ENCODE measurements at places on chromosomes 3 and 15. TPM values are rescaled to one million over a fixed set of nuclear protein-coding genes. Genes with fewer than 3 reads are reported as not detected.
A peak's percentile ranks its signal among the peaks of the same experiment; 100 is the strongest.

The MUC13 gene
- total RNA-seq, result not detected

DNA sequence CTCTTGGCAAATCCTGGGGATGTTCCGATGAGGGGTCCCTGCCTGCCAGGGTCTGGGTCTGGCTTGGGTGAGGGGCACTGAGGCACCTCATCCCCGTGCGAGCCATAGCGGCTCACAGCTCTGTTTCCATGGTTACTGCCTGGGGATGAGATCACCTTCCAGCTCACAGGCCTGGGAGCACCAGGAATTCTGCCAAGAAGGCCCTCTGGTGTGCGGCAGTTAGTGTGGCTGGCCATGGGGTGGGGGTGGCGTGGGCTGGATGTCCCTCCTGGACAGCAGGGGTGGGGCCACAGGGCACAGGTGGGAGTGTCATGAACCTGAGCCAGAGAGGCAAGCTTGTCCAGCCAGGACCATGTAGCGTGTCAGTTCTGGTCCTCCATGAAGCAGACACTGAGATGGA lies 22.1 kb upstream of the PRR23E start:
- no peak overlapping the region for H3K27ac ChIP-seq
- peaks cover 4% of the 10 kb centered on the region for H3K4me1 ChIP-seq
- DNase-seq, result no peak
- no peaks in the 10 kb centered on the region for H3K36me3 ChIP-seq
- no peak overlapping the region for H3K4me3 ChIP-seq

The TMIE gene
- not detected for total RNA-seq

- DNase-seq, result no peak
- no peak overlapping the region for H3K4me3 ChIP-seq
- peaks cover 27% of the 10 kb centered on the region for H3K4me1 ChIP-seq
- H3K27ac ChIP-seq, result no peak overlapping the region
These were observed 3.5 kb upstream of the ACAP2 start for GRCh38 chr3:195446359-195446758.

The PLEKHO2 gene
- 24.7 TPM for total RNA-seq

GRCh38 chr3:30180310-30181177 lies 425.9 kb upstream of the TGFBR2 start:
- no peaks in the 10 kb centered on the region for H3K4me1 ChIP-seq
- no peak overlapping the region for H3K4me3 ChIP-seq
- H3K36me3 ChIP-seq, result no peaks in the 10 kb centered on the region
- H3K27me3 ChIP-seq, result no peaks in the 10 kb centered on the region
- DNase-seq, result no peak
- no peak overlapping the region for H3K27ac ChIP-seq

The CLDN16 gene
- not detected for total RNA-seq

The GABRR3 gene
- total RNA-seq, result not detected

DNA sequence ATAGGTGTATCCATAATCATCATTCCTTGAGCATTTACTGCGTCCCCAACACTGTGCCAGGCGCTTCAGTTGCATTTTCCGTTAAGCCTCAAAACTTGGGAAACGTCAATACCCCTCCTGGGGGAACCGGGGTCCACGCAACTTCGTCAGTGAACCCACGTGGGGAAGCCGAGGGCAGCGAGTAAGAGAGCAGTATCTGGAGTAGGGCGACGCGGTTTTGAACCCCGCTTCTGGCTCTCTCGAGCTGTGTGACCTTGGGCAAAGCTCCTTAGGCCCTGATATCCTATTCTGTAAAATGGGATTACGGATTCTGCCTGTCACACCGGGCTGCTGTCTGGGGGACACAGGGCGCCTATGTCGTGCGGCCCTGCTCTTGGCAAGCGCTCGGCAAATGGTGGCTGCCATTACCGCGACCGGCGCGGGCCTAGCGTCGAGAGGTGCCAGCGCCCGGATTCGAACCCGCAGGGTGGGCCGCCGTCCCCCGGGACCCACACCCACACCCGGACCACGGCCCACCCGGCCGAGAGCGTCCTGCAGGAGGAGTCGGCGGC lies 590 bp downstream of the POLG start:
- no peak for DNase-seq
- peak overlapping the region; percentile 41 for H3K27ac ChIP-seq
- peaks cover 9% of the 10 kb centered on the region for H3K27me3 ChIP-seq
- H3K4me3 ChIP-seq, result peak overlapping the region; percentile 74
- peaks cover 39% of the 10 kb centered on the region for H3K4me1 ChIP-seq

The EFCC1 gene
- 0.13 TPM for total RNA-seq

GRCh38 chr3:25520926-25521559 lies 93.0 kb downstream of the RARB start:
- H3K27me3 ChIP-seq, result no peaks in the 10 kb centered on the region
- no peak overlapping the region for H3K4me3 ChIP-seq
- H3K4me1 ChIP-seq, result no peaks in the 10 kb centered on the region
- no peaks in the 10 kb centered on the region for H3K36me3 ChIP-seq

- H3K27ac ChIP-seq, result no peak overlapping the region
- peaks cover 7% of the 10 kb centered on the region for H3K4me1 ChIP-seq
- no peak for DNase-seq
- no peak overlapping the region for H3K4me3 ChIP-seq
- no peaks in the 10 kb centered on the region for H3K27me3 ChIP-seq
- H3K36me3 ChIP-seq, result peaks cover 5% of the 10 kb centered on the region
These were observed 251.0 kb downstream of the RPLP1 start for GRCh38 chr15:69703532-69704187.

DNA sequence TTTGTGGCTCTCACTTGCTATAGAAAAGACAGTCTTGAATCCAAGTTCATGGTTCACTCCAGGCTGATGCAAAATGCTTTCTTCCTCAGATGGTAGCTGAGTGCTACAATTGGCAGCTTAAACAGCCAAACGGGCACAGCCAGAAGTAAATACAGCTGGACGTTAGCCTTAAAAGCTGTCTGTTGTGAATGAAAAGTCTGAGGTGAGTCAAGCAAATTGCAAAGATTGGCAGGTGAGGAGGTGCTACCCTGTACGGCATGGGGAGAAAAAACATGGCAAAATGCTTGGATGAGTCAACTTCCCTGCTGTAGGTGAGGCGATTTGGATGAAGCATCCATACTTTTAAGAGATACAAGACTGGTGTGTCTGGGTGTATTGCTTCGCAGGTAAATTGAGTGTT lies 40.5 kb downstream of the IL5RA start:
- no peaks in the 10 kb centered on the region for H3K36me3 ChIP-seq
- no peaks in the 10 kb centered on the region for H3K27me3 ChIP-seq
- H3K4me3 ChIP-seq, result no peak overlapping the region

GRCh38 chr3:59247402-59247841 lies 197.6 kb upstream of the CFAP20DC start:
- H3K4me1 ChIP-seq, result peaks cover 15% of the 10 kb centered on the region
- no peak overlapping the region for H3K4me3 ChIP-seq
- peaks cover 3% of the 10 kb centered on the region for H3K27me3 ChIP-seq
- DNase-seq, result no peak
- H3K27ac ChIP-seq, result no peak overlapping the region
- no peaks in the 10 kb centered on the region for H3K36me3 ChIP-seq

The CNTN3 gene
- total RNA-seq, result 0.35 TPM

The TRPM1 gene
- total RNA-seq, result not detected

DNA sequence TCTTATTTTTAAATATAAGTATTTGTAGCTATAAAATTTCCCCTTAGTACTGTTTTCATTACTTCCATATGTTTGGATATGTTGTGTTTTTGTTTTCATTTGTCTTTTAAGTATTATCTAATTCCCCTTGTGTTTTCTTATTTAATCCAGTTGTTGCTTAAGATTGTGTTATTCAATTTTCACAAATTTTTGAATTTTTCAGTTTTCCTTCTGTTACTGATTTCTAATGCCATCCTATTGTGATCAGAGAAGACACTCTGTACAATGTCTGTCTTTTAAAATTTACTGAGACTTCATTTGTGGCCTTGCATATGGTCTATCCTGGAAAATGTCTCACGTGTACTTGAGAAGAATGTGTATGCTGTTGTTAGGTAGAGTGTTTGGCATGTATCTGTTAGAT lies 795.6 kb upstream of the CFAP20DC start:
- DNase-seq, result no peak
- peaks cover 3% of the 10 kb centered on the region for H3K36me3 ChIP-seq
- no peak overlapping the region for H3K4me3 ChIP-seq
- H3K27me3 ChIP-seq, result peaks cover 5% of the 10 kb centered on the region
- H3K27ac ChIP-seq, result no peak overlapping the region

The SOX14 gene
- total RNA-seq, result not detected
